ENCODE measurements at places on chromosomes 3 and 15.
A peak's percentile ranks its signal among the peaks of the same experiment; 100 is the strongest.

GRCh38 chr3:43926055-43926454 is 235.3 kb downstream of the ABHD5 start:
- H3K27me3 ChIP-seq, result peaks cover 35% of the 10 kb centered on the region
- no peaks in the 10 kb centered on the region for H3K4me1 ChIP-seq
- no peak overlapping the region for H3K27ac ChIP-seq

DNA sequence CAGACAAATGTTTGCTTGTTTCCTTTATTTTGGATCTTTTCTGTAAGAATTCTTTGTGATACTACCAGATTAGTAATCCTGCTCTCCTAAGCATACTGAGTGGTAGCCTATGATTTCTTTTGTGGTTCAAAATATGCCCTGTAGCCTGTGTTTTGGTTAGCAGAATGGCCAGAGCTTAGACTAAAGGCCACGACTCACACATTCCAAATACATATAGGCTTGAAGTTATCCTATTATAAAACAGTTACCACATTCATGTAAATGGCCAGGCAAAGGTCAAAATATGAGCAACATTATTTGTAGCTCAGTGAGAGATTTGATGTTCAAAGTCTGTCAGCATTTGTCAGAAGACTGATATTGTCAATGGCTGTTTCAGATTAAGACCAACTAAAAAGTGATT is 84.5 kb downstream of the MITF start:
- no peaks in the 10 kb centered on the region for H3K36me3 ChIP-seq
- no peak overlapping the region for H3K27ac ChIP-seq
- H3K4me3 ChIP-seq, result no peak overlapping the region
- H3K27me3 ChIP-seq, result no peaks in the 10 kb centered on the region

DNA sequence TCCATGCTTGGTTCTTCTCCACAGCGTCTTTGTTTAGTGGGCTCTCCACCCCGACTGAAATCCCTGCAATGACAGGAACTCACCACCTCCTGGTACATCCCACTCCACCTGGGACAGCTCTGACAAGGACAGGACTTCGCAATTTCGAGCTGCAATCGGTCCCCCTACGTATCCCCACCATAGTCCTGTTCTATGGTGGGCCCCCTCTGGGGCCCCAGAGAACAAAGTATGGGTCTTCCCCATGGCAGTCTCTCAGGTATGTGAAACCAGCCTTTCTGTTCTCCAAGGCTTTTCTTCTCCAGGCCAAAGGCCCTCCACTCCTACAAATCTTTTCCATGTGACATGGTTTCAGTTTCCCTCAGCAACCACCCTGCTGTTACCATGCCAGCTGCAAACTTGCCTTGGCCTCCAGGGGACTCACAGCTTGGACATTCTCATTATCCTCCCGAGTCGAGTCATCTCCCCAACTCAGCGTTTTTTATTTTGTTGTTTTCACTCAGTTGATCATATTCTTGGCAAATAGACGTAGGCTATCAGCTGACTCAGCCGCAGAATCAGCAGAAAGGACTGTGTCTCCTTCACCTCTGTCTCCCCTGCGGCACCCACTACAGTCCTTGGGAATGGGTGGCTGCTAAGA is 233.3 kb downstream of the OPA1 start:
- H3K27ac ChIP-seq, result no peak overlapping the region
- no peak overlapping the region for H3K4me3 ChIP-seq
- no peaks in the 10 kb centered on the region for H3K36me3 ChIP-seq

- peaks cover 4% of the 10 kb centered on the region for H3K4me1 ChIP-seq
- DNase-seq, result no peak
- H3K27ac ChIP-seq, result no peak overlapping the region
These were observed 9.4 kb upstream of the SCN5A start for GRCh38 chr3:38658841-38659240.

DNA sequence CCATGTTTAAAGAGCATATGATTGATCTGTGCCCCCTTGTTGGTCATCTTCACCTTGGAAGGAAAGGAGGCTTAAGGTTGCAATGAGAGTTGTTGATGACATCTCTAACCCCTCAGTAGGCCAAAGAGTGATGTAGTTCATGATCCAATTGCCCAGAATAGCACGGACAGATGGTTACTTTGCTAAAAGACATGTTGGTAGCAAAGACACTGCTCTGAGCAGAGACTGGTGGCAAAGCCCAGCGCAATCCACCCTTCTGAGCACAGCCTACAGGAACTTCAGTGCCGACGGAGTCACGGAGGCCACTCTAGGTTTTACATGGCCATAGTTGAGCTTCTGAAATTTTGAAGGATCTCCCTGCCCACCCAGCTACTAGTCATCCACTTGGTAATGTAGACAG is 21.8 kb downstream of the FBXO45 start:
- DNase-seq, result no peak
- H3K27ac ChIP-seq, result no peak overlapping the region
- no peaks in the 10 kb centered on the region for H3K36me3 ChIP-seq
- no peaks in the 10 kb centered on the region for H3K4me1 ChIP-seq

DNA sequence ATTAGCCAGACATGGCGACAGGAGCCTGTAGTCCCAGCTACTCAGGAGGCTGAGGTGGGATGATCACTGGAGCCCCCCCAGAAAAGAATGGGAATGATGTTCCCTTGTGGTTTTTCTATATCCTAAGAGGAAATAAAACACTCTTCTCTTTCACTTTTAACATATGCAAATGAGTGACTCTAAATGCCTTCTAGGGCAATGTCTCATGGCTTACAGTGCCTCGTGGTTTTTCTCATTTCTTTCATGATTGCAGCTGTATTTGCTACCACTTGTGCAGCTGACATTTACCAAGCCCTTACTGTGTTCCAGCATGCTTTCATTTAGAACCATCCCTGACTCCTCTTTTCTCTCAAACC is 26.4 kb downstream of the STOML1 start:
- peak; percentile 40 for DNase-seq
- H3K27me3 ChIP-seq, result no peaks in the 10 kb centered on the region
- H3K36me3 ChIP-seq, result no peaks in the 10 kb centered on the region
- H3K4me1 ChIP-seq, result peaks cover 25% of the 10 kb centered on the region
- H3K27ac ChIP-seq, result peak overlapping the region; percentile 91
- H3K4me3 ChIP-seq, result peak overlapping the region; percentile 71

DNA sequence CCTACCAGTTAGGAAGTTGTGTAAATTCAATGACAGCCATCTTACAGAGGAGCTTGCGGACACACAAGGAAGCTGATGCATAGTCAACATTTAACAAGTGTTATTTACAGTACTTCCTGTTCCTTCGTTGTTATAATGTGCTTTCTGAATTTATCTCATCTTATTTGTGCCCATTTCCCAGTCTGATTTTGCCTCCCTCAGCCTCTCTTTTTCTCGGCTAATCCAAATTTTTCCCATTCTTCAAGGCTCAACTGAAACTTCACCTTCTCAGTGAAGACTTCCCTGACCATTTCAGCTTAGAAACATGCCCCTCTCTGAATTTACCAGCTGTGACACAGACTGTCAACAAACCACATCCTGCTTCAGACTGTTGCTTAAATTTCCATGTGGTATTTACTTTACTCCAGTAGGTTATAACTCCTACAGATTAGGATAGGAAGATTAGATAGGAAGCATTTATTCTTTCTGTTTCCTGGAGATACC is 55.7 kb upstream of the CP start:
- peak overlapping the region; percentile 43 for H3K27ac ChIP-seq
- no peaks in the 10 kb centered on the region for H3K36me3 ChIP-seq
- H3K4me3 ChIP-seq, result peak overlapping the region; percentile 19
- no peaks in the 10 kb centered on the region for H3K27me3 ChIP-seq

DNA sequence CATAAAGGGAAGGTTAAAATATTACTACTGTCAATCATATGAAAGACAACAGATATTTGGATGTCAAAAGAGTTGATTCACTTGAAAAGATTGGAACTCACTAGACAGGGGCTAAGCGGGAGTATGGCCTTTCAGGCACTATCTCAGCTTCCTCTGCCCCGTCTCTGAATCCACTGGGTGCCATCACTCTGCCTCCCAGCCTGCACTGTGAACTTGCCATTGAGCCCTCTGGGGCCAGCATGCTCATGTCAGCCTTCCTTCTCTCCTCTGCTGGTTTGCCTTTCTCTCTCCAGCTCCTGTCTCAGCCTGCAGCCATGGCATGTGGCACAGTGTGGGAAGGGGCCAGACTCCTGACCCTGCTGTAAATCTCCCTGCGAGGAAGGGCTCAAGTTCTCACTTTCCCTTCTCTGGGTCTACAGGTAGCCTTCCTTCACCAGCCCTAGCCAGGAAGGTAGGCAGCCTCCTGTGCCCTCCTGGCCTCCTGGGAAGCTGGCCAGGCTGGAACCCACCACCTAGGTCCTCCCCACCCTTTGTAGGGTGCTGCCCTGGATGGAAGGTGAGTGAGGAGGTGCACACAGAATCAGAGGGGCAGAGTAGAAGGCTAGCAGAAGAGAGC is 54.0 kb upstream of the SLCO2A1 start:
- H3K4me3 ChIP-seq, result no peak overlapping the region
- H3K27ac ChIP-seq, result no peak overlapping the region
- H3K27me3 ChIP-seq, result no peaks in the 10 kb centered on the region
- no peak for DNase-seq
- no peaks in the 10 kb centered on the region for H3K4me1 ChIP-seq
